ENCODE measurements at places on chromosomes 1 and 21. TPM values are rescaled to one million over a fixed set of nuclear protein-coding genes. Genes with fewer than 3 reads are reported as not detected.

The GBP7 gene
- 0.03 TPM for polyA plus RNA-seq

The CA6 gene
- polyA plus RNA-seq: 0.60 TPM

The LCE1F gene
- polyA plus RNA-seq: not detected

The GSTM5 gene
- polyA plus RNA-seq: 2.7 TPM

The BCL10 gene
- 40.8 TPM for polyA plus RNA-seq

The LCE2A gene
- not detected for polyA plus RNA-seq

The PROX1 gene
- polyA plus RNA-seq: 2.4 TPM

The GSTM4 gene
- polyA plus RNA-seq: 47.0 TPM

The BSND gene
- not detected for polyA plus RNA-seq

The C1QB gene
- 843 TPM for polyA plus RNA-seq

The ZBTB48 gene
- polyA plus RNA-seq: 15.0 TPM

The MLLT11 gene
- polyA plus RNA-seq: 2.9 TPM

The UBE2U gene
- not detected for polyA plus RNA-seq

The SAMD11 gene
- 0.60 TPM for polyA plus RNA-seq

Data from sigmoid colon (tissue), 7 donors.